Keratinocyte (primary cell): ENCODE measurements at places on chromosomes 2 and 18.

- no peak for DNase-seq
These were observed 36.7 kb downstream of the GULP1 start for GRCh38 chr2:188328419-188328818.

GRCh38 chr2:12552092-12552491 lies 164.6 kb upstream of the TRIB2 start:
- DNase-seq, result no peak

DNA sequence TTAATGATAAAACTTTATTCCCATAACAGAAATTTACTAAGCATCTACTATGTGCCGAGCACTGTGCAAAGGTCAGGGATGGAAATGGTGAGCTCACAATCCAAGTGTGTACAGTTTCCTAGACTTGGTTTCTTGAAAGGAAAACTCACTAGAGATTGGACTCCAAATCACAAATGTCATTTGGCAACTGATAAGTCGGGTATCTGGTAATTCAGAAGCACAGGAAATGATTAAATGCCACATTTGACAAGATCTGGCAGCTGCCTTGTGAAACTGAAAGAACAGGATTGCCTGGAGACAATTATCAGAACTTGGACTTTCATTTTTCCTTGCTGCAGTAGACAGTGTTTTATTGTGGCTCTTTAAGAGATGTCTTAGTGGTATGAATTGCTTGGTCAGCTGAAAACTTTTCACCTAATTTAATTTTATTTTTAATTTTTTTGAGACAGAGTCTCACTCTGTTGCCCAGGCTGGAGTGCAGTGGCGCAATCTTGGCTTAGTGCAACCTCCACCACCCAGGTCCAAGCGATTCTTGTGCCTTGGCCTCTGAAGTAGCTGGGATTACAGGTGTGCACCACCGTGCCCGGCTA lies 19.2 kb downstream of the ITGA6 start:
- no peak for DNase-seq

DNA sequence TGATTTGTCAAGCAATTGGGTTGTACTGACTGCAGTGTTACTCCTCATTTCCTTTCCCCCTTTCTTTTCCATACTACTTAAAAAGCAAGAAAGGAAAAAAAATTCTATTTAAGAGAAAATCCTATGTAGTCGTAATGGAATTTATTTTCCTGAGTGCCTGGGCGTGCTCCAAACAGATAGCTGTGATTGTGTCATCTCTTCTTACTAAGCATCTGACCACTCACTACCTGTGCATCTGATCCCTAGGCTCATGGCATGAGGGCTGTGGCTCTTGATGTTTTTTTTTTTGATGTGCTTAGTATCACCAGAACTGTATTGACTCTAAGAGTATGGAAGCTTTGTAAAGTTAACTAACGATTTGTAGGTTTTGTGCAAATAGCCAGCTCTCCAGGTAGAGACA lies 19.0 kb downstream of the CRIM1 start:
- no peak for DNase-seq

- DNase-seq, result no peak
These were observed 115.1 kb upstream of the GPC1 start for GRCh38 chr2:240320204-240320993.

GRCh38 chr18:69658103-69658502 lies 257.4 kb downstream of the DOK6 start:
- DNase-seq, result no peak

DNA sequence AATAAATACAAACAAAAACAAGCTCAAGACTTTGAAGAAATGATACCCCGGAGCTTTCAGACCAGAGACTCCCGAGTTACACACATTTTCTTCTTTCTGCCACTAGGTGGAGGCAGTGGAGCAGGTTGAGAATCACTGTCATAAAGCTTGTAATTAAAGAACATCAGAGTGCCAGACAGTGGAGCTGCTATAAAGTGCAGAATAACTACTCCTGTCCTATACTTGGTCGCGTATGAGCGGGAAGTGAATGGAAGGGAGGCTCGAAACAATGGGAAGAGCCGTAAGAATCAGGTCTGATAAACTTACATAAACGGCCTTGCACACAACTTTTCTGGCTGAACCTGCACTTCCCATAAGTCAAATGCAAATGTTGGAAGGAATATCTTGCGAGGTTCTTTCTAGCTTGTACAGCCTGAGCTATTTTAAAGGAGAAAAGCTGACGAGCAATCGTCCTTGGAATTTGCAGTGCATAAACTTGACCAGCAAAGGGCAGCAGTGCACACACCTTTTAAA lies 189.0 kb downstream of the RPIA start:
- no peak for DNase-seq

DNA sequence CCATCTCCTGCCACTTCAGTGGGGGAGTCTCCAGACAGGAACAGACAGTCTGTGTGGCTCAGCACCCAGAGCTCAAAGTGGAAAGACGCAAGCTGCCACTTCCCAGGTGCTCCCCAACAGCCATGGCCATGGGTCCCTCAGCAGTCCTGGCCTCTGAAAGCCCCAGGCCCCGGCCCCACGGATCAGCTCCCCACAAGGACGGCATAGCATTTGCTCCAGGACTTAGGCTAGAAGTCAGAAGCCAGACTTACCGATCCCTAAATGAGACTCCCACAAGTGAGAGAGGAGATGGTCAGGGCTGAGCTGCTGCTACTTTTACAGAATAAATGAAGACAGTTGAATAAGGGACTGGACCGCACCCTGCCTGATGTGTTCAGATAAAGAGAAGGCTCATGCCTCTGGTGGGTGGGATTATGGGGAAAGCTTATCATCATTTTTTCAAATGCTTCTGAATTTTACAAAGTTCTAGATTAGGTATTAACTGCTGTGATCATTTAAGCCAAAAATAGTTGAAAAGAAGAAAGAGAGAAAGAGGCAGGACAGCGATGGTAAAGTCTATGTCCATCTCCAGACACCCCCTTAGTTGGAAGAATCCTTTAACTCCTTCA lies 50.5 kb downstream of the ADD2 start:
- DNase-seq, result no peak

- DNase-seq, result no peak
These were observed 164.4 kb downstream of the PDE11A start for GRCh38 chr2:177908182-177908581.

DNA sequence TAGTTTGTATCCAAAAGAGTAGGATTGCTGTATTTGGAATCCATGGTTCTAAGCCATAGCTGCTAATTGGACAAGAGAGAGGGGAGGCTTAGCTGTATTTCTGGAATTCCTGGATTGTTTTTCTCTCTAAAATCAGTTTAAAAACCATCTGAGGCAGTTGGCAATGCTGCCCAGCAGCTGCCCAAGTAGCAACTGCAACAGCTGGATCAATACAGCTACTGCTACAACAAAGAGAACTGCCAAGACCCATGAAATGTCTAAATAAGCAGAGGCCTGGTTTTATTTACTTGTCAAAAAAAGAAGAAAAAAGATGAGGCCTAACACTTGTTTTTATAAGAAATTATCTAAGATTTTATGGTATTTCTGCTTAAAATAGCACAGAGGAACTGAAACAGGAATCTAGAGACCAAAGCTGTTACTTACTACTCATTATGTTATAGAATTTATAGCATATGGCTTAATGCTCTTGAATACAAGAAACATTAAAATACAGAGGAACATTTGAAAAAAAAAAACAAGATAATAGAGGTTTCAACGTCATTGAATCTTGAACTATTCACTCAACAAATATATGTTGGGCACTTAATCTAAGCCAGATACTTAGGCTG lies 39.1 kb downstream of the TMEFF2 start:
- DNase-seq, result no peak

DNA sequence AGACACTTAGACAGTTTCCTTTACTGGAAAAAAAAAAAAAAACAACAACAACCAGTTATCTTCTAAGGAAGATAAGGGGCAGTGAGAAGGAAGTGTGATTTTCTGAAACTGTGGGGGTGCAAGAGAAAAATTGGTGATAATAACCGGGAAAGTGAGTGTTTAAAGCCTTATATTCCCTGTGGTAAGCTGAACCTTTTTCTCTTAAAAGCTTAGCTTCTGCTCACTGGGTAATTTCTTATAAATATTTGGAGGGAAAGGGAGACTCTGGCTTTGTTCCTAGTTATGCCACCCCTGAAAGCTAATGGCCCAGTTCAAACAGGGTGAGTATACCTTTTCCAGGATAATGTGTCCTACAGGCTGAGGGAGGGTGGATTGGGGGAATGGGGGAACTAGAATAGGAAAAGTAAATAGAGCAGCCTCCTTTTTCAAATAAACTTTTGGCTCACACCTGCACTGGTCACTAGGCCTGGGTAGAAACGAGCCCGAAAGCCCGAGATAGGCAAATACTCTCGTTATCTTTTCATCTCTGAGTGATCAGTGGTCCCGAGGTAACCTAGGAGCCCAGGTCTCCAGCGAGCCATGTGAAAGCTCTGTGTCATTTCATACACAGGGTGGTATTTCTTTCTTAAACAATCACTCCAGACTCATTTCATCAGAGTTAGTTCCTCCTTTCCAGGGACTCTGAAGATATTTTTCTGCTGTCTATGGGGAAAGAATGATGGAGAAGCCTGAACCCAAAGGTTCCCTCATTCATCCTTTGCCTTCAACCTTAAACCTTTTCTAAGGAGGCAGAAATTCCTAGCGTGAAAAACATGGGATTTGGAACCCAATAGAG lies 15.5 kb upstream of the SRBD1 start:
- DNase-seq, result no peak

GRCh38 chr18:7844017-7844416 lies 276.9 kb downstream of the PTPRM start:
- DNase-seq, result no peak

DNA sequence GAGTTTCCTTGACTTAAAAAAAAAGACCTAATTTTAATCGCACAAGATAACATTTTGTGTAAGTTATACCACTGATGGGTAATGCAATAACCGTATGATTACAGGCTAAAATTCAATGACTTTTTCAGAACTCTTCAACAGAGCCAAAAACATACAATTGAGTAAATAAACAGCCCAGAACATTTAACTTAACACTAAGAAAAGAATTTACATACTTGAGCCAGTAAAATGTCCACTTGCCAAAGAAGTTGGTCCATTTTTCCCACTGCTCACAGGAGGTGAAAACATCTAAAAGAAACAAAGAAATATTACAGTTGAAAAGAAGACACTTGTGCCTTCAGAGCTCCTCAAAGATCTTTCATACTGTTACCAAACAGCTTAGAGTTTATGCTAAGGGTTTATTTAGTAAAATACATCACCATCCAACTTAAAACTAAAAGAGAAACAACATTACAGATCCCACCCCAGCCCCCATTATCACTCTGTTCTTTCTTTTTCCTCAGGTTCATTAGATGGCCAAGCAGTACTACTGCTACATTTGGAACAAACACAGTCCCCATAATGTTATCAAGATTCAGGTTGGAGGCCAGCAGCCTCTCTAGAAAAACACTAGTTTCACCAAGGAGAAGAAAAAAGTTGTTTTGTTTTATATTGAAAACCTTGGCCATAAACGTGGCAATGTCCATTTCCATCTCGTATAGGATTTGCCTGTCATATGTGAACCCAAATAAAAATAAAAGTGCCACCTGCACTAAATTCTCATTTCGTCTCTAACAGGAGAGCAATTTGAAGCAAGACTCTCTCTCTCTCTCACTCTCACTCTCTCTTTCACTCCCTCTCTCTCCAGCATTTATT lies 2.7 kb downstream of the TCF4 start:
- DNase-seq, result no peak

- DNase-seq, result no peak
These were observed 534.7 kb downstream of the PLCL1 start for GRCh38 chr2:198339116-198339515.

GRCh38 chr18:8188184-8188583 lies 421.1 kb upstream of the RAB12 start:
- DNase-seq, result no peak

- no peak for DNase-seq
These were observed 48.9 kb upstream of the ASXL2 start for GRCh38 chr2:25926984-25927756.

DNA sequence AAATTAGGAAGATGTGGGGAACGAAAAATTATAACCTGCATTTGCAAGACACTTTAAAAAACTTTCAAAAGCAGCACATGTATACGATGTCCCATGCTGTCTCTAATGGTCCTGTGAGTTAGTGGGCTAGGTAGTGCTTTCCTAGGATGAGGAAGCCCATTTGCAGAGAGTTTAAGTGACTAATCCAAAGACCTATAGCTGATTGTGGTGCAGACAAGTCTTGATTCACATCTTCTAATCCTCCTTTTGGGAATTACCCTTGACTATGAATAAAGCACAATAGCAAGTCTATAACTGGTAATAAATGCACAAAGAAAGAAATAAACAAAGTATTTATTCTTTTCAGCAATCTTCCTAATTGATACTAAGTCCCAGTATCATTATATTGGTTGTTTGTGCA lies 234.6 kb upstream of the FANCL start:
- no peak for DNase-seq

GRCh38 chr2:54909001-54909400 lies 141.2 kb downstream of the RTN4 start:
- DNase-seq, result no peak

- DNase-seq, result no peak
These were observed 4.1 kb downstream of the RPL31 start for GRCh38 chr2:101006065-101006715.

DNA sequence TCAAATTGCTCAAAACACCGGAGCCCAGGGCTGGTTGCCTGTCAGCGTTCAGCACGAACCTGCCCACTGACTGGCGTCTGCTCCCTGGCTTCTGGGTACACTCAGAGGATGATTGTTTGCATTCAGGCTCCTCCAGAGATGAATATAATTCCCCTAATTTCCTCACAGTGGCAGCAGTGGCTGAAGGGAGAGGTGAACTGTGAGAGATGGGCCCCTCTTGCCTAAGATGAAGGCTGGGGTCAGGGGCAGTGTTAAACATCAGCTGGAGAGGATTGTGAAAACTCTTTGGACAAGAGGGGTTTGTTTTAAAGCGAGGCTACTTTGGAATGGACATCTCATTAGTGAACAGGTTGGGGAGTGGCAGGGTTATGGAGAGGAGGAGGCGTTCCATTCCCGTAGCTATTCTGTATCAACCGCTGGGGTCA lies 31.0 kb downstream of the TCF7L1 start:
- no peak for DNase-seq

DNA sequence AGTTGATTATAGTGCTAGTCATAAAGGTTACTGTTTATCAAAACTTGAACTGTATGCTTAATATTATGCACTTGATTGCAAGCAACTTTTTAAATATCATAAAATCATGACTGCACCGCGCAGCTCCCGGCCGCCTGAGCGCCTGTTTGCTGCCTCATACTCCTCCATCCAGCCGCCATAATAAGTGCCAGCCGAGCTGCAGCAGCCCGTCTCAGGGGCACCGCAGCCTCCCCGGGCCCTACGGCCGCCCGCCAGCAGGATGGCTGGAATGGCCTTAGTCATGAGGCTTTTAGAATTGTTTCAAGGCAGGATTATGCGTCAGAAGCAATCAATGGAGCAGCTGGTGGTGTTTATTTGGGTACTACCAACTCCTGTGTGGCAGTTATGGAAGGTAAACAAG lies 337.2 kb downstream of the PAX3 start:
- no peak for DNase-seq
